ENCODE measurements at places on chromosomes 3 and 15.

GRCh38 chr3:190807719-190808375 is 54.6 kb downstream of the GMNC start:
- DNase-seq, result no peak

GRCh38 chr3:167354751-167355150 is 25.3 kb downstream of the ZBBX start:
- DNase-seq, result no peak

DNA sequence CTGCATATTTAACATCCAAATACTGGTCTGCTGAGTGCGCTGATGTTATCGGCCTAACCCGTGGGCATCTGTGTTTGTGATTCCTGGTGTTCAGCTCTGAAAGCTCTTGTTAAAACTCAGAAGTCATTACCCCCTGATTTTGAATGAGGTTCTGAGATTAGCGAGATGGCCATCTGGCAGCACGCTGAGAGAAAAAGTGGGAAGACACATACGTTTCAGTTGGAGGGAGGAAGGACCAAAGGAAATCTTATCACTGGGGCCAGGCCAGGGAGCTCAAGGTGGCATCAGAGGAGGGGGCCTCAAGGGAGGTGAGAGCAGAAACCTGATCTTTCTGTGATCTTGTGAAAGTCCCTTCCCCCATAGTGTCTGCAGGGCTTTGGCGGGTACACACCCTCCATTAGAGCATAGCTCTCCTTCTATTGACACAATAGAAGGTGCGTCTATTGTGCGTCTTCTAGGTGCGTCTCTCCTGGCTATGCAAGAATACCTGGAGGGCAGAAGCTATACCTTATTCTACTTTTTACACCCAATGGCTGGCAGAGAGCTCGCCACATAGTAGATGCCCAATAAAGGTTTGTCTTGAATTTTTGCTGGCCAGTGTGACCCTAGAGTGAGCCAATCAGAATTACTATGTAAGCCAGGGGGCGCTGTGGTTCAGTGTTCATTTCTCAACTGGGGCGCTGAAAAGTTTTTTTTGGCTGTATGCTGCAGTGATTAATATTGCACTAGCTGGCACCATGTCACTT is 182.4 kb downstream of the SHQ1 start:
- no peak for DNase-seq

GRCh38 chr15:68399096-68400065 is 32.6 kb downstream of the ITGA11 start:
- no peak for DNase-seq

GRCh38 chr15:42507514-42507913 is 12.1 kb downstream of the SNAP23 start:
- DNase-seq, result no peak

DNA sequence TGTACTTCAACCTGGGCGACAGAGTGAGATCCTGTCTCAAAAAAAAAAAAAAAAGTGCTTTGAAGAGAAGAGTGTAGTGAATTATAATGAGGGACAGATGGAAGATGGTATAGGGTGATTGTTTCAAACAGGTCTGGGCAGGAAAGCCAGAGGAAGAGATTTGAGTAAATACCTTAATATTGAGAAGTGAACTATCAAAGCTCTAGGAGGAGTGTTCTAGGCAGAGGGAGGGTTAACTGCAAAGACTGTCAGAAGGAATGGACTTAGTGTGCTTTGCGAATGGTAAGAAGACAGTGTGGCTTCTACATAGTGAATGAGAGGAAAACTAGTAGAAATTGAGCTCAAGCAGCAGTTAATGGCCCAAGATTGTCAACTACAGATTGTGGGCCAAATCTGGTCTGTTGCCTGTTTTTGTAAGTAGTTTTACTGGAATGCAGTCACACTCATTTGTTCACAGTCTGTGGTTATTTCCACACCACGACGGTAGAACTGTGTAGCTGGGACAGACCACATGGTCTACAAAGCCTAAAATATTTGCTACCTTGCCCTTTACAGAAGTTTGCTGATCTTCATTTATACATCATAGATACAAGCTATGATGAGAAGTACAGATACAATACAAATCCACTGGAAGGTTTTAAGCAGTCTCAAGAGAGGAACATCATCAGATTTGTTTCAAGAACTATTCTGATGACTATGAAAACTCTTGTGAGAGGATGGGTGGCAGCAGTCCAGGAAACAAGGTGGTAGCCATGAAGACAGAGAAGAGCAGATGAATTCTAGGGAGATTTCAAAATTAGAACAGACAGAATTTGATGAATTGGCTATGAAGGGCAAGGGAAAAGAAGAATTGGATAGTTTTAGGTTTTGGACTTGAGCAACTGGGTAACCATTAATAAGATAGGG is 16.5 kb upstream of the USP50 start:
- DNase-seq, result no peak

DNA sequence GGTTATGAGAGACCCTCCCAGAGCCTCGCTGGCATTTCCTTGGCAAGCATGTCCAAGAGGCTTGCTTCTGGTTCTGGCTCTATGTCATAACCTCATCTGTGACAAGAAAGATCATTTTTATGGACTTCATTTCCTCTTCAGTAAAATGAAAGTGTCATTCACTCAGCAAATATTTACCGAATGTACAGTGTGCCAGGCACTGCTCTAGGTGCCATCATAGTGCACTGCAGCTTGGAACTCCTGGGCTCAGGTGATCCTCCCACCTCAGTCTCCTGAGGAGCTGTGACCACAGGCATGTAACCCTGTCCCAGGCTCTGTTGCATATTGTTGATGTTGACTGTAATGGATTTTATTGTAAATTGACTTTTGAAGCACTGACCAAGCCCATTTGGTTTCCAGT is 18.7 kb upstream of the ITPKA start:
- DNase-seq, result no peak

Data from progenitor cell of endocrine pancreas (in vitro differentiated cells).